ENCODE measurements at places on chromosomes 3 and 15.

DNA sequence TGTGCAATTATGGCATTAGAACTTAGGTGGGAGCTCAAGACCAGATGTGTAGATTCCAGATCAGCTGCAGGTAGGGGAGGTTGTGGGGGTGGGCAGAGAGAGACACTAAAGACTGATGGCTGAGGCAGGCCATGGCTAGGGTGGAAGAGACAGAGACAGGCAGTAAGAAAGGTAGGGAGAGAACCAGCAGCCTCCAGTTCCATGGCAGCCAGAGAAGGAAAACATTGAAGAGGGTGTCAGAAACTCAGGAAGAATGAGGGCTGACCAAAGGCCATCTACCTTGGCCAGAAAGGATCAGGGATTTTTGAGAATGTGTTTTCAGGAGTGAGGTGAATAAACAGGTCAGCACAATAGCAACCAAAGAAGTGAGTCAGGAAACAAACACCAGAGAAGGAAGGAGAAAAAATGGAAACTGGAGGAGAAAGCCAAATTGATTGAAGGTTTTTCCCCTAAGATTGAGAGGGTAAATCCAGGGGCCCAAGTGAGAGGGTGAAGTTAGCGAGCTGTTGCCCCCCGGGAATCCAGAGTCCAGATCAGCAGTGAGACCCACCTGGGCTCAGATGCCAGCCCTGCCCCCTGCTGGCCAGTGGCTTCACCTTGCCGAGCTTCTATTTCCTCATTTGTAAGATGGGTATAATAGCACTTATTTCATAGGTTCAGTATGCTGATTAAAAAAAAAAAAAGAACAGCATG, 41.0 kb downstream of the ABHD2 start:
- DNase-seq: no peak

DNA sequence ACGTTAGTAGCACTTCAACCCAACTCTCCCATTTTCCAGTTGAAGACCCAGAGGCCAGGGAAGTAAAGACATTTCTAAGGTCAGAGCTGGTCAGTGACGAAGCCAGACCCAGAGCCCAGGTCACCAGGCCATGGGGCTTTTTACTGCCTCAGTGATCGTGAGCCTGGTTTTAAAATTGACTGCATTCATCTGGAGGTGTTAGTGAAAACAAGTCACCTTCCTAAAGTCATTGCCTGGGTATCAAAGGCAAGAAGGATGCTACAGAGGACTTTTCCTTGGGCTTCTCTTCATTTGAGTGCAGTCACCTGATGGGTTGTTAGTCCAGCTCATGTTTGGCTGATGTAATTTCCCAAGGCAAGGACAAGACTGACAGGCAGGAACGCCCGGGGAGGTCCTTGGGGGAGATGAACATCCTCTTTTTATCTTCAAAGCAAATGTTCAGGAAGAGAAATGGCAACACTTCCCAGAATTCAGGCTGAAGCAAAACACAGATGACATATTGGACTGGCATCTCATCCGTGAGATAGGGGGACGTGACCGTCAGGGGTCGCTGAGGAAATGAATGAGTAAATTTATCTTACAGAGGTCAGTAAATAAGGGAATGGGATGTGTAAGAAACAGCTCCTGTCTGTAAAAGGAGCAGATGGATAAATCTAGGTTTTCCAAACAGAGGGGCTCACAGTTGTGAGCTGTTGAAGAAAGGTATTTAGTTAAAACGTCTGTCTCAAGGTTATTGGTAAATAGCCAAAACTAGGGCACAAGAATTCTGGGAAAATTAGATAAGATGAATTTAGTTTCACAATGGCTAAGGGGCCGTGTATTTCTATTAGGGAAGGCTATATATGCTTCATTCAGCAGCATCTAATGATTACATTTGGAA, 201.2 kb downstream of the OPA1 start:
- no peak for DNase-seq

GRCh38 chr3:177724020-177724638, 526.8 kb upstream of the TBL1XR1 start:
- DNase-seq: no peak

GRCh38 chr3:30640851-30641250, 34.5 kb downstream of the TGFBR2 start:
- no peak for DNase-seq

DNA sequence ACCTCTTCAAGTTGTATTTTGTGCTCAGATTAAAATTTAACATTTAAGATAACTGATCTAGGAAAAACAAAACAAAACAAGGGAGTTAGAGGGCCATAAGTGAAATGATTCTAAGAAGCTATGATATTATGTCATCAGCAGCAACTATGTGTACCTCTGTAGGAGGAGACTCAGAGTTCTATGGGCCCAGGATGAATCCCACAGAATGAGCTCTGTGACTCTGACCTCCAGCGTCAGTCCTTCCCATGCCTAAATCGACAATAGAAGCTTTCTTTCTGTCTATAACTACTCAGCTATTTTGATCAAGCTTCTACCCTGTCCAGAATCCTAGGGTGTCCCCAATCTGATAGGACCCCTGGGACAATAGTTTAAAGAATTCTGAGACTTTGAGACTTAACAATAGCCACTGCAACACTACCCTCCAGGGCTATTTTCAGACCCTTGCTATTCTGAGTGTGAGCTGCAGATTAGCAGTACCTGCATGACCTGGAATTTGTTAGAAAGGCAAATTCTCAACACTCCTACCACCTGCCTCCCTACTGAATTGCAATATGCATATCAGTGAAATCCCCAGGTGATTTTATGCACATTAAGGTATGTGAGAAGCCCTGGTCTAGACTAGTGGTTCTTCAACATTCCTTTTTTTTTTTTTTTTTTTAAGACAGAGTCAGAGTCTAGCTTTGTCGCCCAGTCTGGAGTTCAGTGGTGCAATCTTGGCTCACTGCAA, 66.7 kb downstream of the ARHGAP31 start:
- no peak for DNase-seq

DNA sequence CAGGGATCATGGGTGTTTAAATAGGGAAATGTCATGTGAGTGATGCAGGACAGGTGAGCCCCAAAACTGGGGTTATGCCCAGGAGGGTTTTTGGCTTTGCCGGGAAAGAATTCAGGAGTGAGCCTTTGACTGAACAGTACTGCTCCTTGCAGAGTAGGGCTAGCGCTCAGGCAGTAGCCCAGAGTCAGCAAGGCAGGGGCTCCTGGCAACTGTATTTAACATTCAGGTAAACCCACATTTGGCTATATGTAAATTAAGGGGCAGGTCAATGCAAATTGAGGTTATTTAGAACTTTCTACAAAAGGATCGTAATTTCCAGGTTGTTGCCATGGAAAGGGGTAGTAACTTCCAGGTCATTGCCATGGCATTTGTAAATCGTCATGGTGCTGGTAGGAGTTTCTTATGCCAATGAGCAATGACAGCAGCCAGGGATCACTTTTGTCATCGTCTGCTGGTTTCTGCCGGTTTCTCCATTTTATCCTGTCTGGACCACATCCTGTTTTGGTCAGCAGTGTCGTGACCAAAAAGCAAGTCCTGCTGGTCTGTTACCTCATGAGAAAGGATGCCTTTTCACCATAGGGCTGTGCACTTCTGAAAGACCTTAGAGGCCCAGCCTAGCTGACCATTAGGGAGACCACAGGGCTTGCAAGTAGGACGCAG, 24.3 kb downstream of the MTHFS start:
- DNase-seq: no peak

DNA sequence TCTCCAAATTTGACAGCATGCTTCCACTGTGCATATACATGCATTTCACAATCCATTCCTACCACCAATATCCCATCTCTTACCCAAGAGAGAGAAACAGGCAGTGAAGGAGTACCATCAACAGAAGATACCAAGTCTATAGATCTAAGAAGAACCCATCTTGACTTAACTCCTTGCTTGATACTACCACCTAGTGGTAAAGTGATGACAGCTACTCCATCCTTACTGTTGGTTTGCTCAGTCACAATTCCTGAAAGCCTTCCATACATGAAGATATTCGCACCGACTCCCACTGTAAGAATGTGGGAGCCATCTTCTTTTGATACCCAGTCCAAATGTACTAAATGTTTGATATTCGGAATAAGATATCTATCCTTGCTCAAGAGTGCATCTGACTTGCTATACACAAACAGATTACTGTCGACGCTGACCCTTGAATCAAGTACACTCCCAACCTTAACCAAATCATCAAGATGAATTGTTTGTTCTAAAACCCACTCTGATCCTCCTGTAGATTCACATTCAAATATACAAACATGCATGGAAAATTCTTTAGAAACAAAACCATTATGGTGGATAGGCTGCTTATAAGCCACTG, 123.1 kb downstream of the DMXL2 start:
- no peak for DNase-seq

DNA sequence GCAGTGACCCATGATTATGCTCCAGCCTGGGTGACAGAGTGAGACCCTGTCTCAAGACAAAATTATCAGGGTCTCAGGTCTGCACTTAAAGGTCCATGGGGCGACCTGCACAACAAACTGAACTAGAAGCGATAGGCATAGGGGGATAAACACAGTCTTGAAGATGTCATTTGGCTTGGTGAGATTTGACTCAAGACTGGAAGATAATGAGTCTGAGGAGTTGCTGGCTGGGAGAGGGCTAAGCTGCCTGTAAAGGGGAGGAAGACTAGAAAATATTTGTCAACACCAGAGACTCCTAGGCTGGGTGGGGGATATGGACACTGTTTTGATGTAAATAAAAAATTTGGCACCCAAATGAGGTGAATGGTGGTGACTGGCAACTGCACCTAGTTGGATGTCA, 19.8 kb downstream of the GHRL start:
- DNase-seq: no peak

- DNase-seq: no peak
Measured at GRCh38 chr3:168085491-168086119, 10.1 kb downstream of the GOLIM4 start.

GRCh38 chr3:197881270-197881969, 68.6 kb upstream of the RPL35A start:
- no peak for DNase-seq

GRCh38 chr3:46854555-46854991, 8.7 kb downstream of the MYL3 start:
- DNase-seq: no peak

- no peak for DNase-seq
Measured at GRCh38 chr15:59052915-59053407, 52.0 kb upstream of the CCNB2 start.

DNA sequence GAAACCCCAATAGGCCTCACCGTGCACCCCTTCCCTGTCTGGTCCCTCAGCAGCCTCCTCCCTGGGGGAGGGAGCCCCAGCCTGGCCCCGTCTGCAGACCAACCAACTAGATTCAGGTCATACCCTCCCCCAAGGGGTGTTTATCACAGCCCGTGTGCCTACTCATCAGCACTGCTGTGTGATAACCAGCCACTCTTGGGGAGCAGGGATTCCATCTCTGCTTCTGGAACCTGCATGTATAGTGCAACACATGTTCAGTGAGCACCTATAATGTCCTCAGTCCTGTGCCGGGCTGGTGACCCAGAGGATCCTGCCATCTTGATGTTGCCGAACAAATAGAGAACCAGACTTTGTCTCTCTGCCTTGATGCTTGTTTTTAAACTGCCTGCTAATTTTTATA, 6.6 kb upstream of the SLCO2A1 start:
- no peak for DNase-seq

DNA sequence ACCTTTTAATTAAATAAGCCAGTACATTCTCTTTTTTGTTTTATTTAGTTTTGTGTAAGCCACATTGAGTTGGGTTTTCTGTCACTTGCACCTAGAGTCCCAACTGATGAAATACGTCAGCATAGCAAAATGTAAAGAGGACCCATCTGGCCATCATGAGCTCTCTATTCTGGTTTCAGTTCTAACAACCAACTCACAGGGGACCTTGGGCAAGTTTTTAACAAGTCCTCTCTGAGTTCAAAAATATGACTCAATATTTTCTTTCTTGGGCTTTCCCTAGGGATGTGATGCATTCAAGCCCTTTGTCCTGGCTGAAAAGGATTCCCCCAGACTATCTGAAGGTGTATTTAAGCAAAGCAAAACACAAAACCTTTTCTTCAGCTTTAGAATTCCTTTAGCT, 32.9 kb downstream of the PLCH1 start:
- no peak for DNase-seq

DNA sequence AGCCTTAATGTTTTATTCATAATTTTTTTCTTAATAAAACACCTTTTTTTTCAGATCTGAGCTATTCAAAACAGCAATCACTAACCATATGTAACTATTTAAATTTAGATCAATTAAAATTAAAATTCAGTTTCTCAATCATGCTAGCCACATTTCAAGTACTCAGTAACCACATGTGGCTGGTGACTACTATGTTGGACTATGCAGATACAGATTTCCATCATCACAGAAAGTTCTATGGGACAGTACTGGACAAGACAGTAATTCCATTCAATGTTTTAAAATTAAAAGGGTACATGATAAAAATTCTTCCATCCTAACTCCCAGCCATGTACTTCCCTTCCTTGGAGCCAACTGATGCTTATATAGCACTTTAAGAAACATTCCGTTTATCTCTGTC, 119.3 kb downstream of the GLDN start:
- no peak for DNase-seq

DNA sequence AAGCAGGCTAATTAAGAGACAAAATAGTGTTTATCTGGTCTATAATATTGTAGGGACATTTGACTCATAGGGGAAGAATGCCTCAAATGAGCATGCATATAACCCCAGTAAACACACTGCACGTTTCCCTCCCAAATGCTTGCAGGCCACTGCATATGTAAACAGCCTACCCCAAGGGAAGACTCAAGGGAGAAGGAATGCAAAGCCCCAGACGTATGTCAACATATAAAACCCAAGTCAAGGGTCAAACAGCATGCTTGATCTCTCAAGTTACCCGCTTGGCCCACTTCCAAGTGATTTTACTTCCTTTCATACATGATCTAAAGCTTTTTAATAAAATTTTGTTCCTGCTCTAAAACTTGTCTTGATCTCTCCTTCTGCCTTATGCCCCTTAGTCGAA, 1090.0 kb downstream of the OTOL1 start:
- DNase-seq: no peak

DNA sequence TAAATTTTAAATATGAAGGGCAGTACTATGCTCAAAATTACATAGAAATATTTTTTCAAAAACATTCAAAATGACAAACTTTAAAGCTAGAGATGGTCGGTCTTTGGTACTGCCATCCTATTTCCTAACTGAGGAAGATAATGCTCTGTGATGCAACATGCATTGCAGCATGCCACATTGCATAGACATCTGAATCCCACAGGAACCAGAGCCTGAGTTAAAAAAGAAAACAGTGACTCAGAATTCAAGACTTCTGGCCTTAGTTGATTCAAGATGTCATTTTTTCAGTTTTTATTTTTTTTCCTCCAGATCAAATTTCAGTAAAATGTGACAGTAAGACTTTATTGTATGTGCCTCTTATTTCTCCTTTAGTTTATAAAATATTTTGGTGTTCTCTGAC, 33.1 kb downstream of the TP63 start:
- DNase-seq: no peak

GRCh38 chr3:196087906-196088305, 6.0 kb upstream of the TFRC start:
- DNase-seq: no peak

- no peak for DNase-seq
Measured at GRCh38 chr3:21847005-21847404, 96.0 kb upstream of the ZNF385D start.

GRCh38 chr15:42104095-42104891, 9.9 kb upstream of the PLA2G4D start:
- no peak for DNase-seq

All from neuronal stem cell (in vitro differentiated cells).